ENCODE measurements at places on chromosomes 16 and 17.

DNA sequence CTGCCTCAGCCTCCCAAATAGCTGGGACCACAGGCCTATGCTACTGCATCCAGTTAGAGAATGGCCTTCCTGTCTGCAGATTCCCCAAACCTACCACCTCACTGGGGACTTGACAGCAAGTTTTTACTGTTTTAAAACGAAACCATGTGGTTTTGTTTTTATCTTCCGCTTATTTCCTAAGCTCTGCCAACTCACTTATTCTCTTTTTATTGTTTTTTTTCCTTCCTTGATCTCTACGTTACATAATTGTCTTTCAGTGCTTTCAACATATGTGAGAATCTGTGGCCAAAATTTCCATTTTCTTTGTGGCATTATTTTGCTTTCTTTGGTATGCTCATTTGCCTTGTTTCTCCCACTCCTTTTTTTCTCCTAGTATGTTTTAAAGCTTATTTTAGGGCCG is 14.6 kb upstream of the SLC38A7 start:
- no peak for DNase-seq

DNA sequence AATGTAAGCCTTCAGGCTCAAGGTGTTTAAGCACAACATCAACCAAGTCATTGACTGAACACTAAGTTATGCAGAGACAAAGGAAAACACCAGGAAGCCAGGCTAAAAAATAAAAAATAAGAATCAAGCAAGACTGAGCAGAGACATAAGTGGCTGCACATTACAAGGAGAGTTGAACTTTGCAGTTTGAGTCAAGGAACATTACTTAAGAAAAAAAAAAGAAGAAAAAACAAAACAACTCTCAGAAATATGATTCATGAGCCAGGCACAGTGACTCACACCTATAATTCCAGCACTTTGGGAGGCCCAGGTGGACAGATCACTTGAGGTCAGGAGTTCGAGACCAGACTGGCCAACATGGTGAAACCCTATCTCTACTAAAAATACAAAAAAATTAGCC is 168.1 kb downstream of the C16orf95 start:
- DNase-seq = no peak

- no peak for DNase-seq
Observed at GRCh38 chr17:28878981-28879380, 18.6 kb downstream of the FLOT2 start.

GRCh38 chr17:31374094-31374447 is 17.4 kb upstream of the RAB11FIP4 start:
- no peak for DNase-seq

DNA sequence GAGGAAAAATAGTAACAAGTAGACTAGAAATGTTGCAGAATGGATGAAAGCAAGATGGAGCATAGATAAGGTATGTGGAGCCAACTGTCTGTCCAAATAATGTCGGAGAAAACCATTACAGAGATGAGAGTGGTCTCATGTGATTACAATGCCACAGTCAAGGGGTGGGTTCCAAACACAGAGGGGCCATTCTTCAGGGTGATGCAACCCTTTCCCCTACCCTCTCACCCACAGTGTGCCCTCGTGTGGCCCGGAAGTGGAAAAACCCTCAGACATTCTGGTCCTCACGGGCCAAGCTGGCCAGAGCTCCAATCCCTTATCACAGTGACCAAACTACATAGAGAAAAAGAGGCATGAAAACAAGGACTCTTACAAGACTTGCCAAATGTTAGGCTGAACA is 17.7 kb upstream of the HS3ST3A1 start:
- no peak for DNase-seq

GRCh38 chr16:73154063-73154870 is 106.3 kb upstream of the ZFHX3 start:
- no peak for DNase-seq

GRCh38 chr16:70703041-70703834 is 17.4 kb upstream of the MTSS2 start:
- DNase-seq = peak; percentile 88

DNA sequence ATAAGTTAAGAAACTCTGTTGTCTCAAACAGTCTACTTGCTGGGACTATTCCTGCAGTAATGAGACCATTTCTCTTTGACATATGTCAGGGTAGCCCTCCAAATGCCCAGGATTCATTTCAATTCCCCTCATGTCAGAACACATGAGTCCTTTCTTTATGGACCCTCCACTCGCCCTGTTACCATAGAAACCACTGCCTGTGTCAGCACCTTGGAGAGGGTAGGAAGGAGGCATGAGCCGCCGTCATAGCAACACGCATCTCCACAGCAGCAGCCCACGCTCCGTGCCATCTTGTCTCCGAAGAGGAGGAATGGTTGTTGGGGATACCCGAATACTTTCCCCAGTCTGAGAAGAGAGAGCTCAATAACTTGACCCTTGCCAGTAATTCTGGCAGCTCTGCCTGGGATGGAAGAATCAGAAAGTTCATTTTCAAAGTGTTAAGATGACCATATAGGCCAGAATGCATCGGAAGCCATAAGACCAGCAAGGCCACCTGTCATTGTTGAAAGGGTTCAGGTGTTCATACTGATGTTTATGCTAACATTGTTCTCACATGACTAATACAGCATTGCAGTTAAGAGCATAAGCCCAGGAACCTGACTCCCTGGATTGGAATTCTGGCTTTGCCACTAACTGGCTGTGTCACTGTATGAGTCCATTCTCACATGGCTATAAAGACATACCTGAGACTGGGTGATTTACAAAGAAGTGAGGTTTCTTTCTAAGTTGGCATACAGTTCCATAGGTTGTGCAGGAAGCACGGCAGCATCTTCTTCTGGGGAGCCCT is 141.3 kb downstream of the ABCC12 start:
- no peak for DNase-seq

DNA sequence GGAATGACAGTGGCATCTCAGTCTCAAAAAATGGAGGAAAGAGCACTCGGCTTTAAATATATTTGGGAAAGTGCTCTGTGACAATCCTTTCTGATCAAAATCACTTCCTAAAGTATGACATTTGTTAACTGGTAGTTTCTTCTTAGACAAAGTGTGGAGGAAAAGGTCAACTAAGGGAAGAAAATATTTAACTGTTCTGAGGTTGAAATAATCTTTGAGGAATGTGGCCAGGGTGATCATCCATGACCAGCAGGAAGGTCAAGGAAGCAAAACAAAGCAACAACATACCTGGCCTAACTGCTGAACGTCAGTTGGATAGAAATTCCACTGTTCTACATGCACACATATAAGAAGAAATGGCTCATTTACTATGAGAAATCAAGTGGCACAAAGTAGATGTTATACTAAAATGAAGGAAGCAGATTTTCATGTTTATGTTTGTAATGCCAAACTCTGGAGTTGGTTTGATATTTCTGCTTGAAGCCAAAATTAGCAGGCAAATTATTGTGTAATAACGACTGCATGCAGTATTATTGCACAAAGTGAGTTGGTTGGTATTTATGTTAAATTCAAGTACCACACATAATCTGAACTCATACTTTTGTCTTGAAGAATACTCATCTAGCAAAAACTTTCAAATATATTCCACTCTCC is 87.3 kb upstream of the CORO6 start:
- no peak for DNase-seq

GRCh38 chr17:39607851-39608130 is at the start of gene NEUROD2:
Gene NEUROD2, minus strand, starts transcription at chr17:39607920. Its CDS starts 1,321 bp downstream, at chr17:39606599.
- DNase-seq = no peak

- no peak for DNase-seq
Observed at GRCh38 chr16:68086336-68086841, 1.2 kb downstream of the NFATC3 start.

GRCh38 chr17:16444258-16444886 is 29.0 kb downstream of the TRPV2 start:
- no peak for DNase-seq

DNA sequence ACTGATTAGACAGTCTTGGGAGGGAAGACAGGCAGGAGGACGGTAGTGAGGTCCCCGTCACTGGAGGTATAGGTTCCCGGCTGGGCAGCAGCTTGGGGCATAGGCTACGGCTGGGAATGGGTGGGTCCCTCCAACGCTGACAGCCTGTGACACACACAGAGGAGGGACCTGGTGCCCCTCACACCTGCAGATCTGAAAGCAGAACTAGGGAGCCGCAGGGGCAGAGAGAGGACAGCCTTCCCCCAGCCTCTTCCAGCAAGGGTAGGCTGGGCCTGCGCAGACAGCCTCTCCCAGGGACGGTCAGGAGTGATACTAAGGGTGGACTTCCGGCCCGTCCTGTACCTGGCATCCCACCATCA is 2.0 kb downstream of the P2RX1 start:
- DNase-seq = no peak

GRCh38 chr16:19008245-19009169 is 24.8 kb downstream of the TMC7 start:
- peak; percentile 82 for DNase-seq

- no peak for DNase-seq
Observed at GRCh38 chr17:51103050-51103449, 17.6 kb downstream of the SPAG9 start.

DNA sequence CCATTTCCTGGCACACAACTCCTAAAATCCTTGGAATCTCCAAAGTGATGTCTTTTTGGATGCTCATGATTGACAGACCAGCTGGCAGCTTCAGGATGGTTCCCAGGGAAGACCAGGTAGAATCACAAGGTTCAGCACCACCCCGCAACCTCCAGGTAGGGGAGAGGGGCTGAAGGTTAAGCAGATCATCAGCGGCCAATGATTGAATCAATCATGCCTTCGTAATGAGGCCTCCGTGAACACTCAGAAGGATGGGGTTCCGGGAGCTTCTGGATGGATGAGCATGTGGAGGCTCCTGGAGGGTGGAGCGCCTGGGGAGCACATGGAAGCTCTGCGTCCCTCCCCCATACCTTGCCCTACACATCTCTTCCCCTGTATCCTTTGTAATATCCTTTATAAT is 185.9 kb downstream of the SEC14L1 start:
- no peak for DNase-seq

DNA sequence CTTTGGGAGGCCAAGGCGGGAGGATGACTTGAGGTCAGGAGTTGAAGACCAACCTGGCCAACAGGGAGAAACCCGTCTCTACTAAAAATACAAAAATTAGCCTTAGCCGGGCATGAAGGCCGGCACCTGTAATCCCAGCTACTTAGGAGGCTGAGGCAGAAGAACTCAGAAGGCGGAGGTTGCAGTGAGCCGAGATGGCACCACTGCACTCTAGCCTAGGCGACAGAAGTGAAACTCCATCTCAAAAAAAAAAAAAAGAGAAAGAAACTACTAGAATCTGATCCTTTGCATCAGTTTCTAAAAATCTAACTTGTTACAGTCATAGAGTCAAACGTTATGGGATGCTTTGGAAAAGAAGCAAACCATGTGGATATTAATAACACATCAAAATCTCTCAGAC is 1.6 kb upstream of the PECAM1 start:
- no peak for DNase-seq

- DNase-seq = no peak
Observed at GRCh38 chr16:86723689-86724088, 145.3 kb downstream of the FOXL1 start.

DNA sequence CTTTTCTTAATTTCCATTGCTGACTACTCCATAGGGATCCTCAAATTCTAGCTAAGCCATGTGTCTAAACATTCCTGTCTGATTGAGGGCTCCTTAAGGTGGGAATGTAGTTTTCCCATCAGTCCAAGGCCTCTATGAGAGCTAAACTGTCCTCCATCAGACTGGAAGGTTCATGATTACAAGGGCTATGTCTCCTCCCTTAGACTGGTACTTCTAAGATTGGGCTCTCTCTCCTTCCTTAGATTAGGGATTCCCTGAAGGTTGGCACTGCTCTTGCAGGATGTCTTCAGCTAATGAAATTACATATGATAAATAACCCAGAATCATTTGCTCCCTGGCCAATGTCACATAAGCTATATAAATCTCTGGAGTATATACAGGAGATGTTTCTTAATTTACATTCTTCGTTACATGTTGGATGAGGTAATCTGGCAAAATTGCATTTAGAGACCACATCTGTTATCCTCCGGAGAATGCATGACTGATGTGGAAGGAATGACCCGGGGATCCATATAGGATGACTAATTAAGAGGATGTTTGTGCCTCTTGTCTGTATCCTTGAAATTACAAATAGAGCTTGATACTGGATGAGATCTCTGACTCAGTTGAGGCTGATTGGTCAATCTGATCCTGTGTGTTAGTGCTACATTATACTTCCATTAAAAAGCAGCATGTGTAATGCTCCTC is 14.2 kb downstream of the B4GALNT2 start:
- DNase-seq = peak; percentile 96

GRCh38 chr16:19179546-19180490 is 11.8 kb downstream of the SYT17 start:
- no peak for DNase-seq

DNA sequence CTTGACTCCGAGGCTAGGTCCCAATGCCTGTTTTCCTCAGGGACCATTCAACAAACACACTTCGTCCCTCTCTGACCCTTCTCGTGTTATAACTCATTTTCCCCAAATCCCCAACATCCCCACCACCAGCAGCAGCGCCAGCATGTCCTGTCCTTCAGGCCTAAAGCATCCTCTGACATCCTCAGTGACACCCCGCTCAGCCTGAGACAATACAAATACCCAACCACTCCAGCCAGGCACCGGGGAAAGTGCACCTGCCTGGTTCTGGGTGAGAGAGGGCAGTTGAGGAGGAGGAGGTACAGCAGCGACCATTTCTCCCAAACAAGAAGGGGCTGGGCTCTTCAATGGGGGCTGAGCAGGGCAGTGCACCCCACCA is 4.7 kb downstream of the MNT start:
- DNase-seq = no peak

DNA sequence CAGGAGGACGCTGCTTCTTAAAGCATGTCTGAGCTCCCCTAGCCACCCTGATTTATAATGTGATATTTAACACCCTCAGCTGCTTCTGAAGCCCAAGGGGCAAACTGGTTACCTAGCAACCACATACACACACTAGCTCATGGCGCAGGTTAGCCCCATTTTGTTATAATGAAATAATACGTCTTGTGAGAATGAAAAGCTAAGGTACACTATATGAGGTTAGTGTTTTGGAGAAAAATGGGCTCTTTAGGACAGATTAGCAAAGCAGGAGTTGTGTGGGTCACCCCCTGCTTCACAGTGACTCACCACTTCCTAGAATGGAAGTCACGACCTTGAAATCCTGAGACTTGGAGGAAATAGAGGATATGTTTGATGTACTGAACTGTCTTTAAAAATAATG is 404.8 kb upstream of the HSBP1 start:
- no peak for DNase-seq

- no peak for DNase-seq
Observed at GRCh38 chr16:29308644-29309546, 97.6 kb downstream of the NPIPB11 start.

GRCh38 chr17:69853541-69854224 is 221.3 kb upstream of the KCNJ16 start:
- DNase-seq = no peak

- DNase-seq = no peak
Observed at GRCh38 chr17:12081720-12082119, 61.0 kb downstream of the MAP2K4 start.

DNA sequence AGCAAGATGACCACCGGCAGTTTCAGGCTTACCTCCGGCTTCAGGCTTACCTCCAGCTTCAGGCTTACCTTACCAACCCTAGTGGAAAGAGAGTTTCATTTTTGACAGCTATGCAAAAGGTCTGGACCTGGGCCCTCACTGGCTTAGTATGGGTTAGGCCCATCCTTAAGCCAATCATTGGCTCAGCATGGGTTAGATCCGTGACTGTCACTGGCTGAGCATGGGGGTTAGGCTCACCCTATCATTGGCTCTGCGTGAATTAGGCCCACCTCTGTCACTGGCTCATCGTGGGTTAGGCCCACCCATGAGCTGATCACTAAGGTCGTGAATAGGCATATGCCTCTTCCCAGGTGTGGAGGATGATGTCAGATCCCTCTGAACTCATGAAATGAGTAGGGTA is 8.1 kb downstream of the NDE1 start:
- no peak for DNase-seq

GRCh38 chr17:75176625-75177024 is 6.1 kb downstream of the SUMO2 start:
- DNase-seq = no peak
